Activated naive CD8-positive, alpha-beta T cell treated with anti-CD3 and anti-CD28 coated beads, Interleukin-2, amount 10 ng/mL, durations not matched to agents 7 days and 5 days (primary cell): ENCODE measurements at places on chromosomes 16 and 17.

GRCh38 chr17:35914354-35914753 lies 16.2 kb downstream of the RDM1 start:
- no peak for DNase-seq

GRCh38 chr17:48541036-48541576 lies 3.8 kb downstream of the HOXB2 start:
- DNase-seq: no peak

DNA sequence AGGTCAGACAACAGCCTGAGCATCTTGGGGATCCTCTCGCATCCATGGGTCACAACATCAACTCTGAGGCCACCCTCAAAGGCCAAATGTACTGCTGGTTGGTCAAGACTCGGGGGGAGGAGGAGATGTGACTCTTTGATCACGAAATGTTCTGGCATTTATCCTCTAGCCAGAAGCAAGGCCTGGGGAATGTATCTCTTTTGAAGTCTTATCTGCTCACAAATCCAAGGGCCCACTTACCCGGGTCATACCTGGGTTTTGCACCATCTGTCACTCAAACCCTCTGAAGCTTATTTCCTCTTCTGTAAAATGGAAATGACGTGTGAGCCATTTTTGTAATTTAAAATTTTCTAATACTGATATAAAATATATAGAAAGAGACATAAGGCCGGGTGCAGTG lies 13.2 kb downstream of the CA7 start:
- DNase-seq: no peak

- no peak for DNase-seq
These were observed 57.0 kb downstream of the BMERB1 start for GRCh38 chr16:15491411-15491810.

GRCh38 chr17:58484600-58484999 lies 3.6 kb downstream of the HSF5 start:
- DNase-seq: no peak
